ENCODE measurements at places on chromosomes 12 and 14.

DNA sequence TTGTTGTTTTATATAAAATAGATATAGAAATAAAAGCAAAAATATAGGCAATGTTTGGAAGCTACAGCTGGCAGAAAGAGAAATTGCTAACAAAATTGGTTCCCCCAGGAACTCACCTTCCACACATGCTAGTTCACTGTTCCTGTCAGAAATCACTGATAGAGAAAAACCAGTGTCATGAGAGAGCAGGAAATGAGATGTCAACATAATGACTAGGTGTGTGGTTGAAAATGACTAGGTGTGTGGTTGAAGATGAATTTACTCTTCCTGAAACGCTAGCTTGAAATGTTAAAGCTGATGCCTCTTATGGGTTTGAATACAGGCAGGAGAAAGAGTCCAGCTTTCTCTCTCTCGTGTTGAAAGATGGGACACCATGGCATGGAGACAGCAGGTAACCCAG, 216.3 kb downstream of the C12orf42 start:
- no peak for DNase-seq

DNA sequence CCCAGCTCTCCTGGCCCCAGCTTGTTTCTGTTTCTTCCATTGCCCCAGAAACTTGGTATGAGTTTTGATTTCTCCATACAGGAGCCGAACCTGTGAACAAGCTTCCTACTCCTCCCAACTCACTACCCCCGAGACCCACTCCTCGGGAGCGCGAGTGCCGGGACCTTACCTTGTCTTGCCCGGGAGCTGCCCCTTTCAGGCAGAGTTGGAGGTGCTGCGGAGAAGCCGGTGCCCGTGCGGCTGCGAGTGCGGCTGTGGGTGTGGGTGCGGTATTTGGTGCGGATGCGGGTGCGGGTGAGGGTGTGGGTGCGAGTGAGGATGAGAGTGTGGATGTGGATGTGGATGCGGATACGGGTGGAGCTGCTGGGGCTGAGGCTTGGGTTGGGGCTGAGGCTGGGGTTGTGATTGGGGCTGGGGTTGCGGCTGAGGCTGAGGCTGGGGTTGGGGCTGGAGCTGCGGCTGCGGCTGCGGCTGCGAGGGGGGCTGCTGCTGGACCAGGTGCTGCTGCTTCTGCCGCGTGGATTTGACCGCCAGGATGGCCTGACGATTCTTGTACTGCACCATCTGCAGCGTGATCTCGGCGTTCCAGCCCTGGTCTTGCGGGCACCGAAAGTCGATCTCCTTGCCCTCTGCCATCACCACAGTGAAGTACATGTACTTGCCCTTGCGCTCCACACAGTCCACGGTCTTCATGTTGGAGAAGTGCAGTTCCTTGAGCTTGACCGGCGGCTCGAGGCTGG, 1.1 kb downstream of the PHLDA1 start:
- peak; percentile 70 for DNase-seq

- no peak for DNase-seq
Measured at GRCh38 chr12:89280833-89281538, 71.3 kb downstream of the DUSP6 start.

DNA sequence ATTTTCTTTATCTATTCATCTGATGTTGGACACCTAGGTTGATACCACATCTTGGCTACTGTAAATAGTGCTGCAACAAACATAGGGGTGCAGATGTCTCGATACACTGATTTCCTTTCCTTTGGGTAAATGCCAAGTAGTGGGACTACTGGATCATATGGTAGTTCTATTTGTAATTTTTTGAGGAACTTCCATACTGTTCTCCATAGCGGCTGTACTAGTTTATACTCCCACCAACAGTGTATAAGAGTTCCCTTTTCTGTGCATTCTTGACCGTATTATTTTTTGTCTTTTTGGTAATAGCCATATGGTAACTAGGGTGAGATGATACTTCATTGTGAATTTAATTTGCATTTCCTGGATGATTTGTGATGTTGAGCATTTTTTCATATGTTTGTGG, 71.8 kb downstream of the LRP6 start:
- DNase-seq = no peak

GRCh38 chr14:80959496-80959895, 4.1 kb downstream of the TSHR start:
- no peak for DNase-seq

GRCh38 chr12:78853231-78853630, 11.3 kb upstream of the SYT1 start:
- no peak for DNase-seq

GRCh38 chr12:47391566-47391965, 311.8 kb upstream of the AMIGO2 start:
- DNase-seq = no peak

- no peak for DNase-seq
Measured at GRCh38 chr12:44961887-44962286, 85.8 kb upstream of the NELL2 start.

DNA sequence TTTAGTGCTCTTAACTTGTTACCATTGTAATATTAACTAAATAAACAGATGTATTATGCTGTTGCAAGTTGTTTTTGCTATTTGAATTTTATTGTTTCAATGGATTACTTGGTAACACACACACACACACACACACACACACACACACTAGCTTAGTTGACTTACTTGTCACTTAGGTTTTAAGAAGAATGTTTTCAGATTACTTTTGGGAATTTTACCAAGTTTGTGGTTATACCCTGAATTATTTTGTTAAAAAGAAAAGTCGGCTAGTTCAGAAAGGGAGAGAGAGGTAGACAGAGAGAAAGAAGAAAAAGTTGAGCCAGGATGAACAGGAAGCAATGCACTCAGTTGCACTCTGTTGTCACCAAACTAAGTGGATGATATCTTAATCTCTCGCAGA, 5.3 kb downstream of the SSTR1 start:
- DNase-seq = no peak

GRCh38 chr12:109291117-109291516, 18.0 kb downstream of the FOXN4 start:
- no peak for DNase-seq

DNA sequence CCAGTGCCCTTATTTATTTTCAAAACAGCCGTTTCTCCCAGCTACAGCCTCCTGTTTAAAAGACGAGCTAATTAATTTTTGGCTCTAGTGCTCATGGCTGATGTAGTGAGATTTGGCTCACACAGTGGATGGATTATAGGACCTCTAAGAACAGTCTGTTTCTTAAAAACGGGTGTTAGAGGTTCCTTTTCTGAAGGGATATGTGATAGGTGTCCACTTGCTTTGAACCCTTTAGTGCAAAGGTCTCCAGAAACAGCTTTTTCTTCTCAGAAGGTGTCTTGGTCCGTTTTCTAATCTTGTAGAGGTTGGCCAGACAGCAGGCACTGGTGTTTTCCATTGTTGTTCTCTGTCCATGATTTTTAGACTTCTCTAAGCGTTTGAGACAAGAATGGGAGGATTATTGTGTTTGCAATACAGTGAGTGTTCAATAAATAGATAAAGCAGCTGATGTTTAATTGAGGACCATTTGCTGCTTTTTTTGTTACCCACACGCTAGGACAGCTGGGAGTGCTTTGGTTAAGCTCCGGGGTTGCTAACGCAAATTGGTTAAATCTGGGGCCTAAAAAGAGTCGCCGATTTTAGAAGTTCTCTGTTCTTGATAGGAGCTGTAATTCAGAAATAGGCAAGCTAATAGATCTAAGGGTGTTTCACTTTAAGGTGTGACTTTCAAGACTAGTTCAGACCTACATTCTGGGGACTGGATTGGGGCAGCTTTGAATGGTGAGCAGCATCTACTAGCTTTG, 1.0 kb downstream of the BORCS5 start:
- no peak for DNase-seq

DNA sequence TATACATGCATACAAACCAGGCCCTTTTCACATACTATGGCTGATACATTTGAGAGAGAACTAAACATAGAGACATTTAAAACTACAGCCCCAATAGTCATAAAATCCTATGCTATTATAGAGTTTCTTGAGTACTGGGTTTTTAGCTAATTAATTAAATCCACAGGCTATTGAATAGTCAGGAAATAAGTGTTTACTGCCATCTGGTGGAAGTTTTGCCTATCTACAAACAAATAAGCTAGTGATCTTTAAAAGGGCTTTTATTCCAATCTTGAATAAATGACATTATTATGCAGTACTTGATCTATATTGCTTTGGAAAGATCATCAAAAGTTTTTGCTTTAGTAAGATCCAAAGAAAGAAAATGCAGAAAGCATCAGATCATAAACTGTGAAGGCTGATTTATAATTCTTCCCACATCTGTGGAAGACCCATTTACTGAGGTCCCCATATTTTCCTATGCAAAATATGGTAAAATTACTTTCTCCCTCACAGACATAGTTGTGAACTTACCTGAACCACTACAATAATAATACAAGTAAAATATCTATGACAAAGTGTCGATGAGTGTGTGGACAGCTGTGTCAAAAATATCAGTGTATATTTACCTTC, 131.3 kb downstream of the ITPR2 start:
- DNase-seq = no peak

GRCh38 chr14:69877492-69877891, 1.7 kb upstream of the SMOC1 start:
- DNase-seq = no peak

- no peak for DNase-seq
Measured at GRCh38 chr12:46676797-46677520, 148.8 kb downstream of the SLC38A4 start.

DNA sequence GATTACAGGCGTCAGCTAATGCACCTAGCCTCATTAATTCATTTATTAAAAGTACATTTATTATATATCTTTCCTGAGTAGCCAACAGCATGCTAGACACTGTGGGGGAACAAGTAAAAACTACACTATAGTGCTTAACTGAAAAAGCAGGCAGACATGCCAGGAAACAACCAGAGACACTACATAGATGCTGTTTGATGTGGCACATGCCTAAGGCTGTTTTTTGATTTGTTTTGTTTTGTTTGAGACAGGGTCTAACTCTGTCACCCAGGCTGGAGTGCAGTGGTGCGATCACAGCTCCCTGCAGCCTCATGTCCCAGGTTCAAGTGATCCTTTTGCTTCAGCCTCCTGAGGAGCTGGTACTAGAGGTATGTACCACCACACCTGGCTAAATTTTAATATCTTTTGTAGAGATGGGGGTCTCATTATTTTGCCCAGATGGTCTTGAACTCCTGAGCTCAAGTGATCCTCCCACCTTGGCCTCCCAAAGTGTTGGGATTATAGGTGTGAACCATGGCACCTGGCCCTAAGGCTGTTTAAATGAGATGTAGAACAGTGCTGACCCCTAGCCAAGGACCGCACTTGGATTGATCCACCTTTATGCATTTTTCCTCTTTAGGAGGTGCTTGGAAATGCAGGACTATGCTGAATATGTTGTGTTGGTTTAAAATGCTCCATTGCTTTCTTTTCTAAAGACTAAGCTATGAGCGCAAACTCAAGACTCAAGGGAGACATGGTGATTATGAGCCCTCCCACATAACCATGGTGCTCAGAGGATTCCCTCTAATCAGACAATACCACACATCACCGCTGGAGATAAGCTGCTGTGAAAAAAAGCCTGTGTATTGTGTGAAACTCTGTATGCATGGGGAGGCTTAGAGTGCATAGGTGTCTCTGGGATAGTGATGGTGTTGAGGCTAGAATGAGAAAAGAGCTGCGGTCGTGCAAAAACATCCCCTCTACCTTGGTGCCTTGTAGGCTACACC, 10.5 kb upstream of the C14orf93 start:
- DNase-seq = no peak

DNA sequence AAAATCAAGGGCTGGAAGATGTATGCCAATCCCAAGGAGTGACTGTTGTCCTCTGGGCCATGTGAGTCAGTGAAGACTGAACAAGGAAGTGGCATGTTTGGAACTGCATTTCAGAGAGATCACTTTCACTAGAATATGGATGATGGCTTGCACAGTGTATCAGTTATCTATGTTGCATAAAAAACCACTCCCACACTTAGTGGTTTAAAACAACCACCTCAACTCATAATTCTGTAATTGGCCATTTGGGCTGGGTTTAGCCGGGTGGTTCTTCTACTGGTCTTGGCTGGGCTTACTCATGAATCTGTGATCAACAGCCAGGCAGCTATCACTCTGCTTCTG, 15.4 kb downstream of the BDKRB1 start:
- no peak for DNase-seq

DNA sequence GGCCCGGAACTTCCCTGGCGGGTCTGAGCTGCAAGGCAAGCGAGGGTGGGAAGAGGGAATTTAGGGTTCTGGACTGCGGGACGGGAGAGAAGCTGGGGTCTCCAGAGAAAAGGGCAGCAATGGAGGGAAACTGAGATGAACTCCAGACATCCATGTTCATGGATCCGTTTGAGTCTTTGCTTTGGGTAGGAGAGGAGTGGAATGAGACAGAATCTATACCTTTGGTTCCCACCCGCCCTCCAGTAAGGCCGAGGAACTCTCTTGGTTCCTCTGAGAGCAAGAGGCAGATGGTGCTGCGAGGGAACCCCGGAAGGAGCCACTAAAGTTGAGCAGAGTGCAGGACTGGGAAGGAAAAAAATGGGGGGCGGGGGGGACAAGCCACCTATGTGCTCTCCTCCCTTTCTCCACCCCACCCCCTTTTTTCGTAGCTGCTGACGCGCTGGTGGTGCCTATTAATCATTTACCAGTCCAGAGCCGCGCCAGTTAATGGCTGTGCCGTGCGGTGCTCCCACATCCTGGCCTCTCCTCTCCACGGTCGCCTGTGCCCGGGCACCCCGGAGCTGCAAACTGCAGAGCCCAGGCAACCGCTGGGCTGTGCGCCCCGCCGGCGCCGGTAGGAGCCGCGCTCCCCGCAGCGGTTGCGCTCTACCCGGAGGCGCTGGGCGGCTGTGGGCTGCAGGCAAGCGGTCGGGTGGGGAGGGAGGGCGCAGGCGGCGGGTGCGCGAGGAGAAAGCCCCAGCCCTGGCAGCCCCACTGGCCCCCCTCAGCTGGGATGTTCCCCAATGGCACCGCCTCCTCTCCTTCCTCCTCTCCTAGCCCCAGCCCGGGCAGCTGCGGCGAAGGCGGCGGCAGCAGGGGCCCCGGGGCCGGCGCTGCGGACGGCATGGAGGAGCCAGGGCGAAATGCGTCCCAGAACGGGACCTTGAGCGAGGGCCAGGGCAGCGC, 1.2 kb downstream of the SSTR1 start:
- DNase-seq = peak; percentile 32

DNA sequence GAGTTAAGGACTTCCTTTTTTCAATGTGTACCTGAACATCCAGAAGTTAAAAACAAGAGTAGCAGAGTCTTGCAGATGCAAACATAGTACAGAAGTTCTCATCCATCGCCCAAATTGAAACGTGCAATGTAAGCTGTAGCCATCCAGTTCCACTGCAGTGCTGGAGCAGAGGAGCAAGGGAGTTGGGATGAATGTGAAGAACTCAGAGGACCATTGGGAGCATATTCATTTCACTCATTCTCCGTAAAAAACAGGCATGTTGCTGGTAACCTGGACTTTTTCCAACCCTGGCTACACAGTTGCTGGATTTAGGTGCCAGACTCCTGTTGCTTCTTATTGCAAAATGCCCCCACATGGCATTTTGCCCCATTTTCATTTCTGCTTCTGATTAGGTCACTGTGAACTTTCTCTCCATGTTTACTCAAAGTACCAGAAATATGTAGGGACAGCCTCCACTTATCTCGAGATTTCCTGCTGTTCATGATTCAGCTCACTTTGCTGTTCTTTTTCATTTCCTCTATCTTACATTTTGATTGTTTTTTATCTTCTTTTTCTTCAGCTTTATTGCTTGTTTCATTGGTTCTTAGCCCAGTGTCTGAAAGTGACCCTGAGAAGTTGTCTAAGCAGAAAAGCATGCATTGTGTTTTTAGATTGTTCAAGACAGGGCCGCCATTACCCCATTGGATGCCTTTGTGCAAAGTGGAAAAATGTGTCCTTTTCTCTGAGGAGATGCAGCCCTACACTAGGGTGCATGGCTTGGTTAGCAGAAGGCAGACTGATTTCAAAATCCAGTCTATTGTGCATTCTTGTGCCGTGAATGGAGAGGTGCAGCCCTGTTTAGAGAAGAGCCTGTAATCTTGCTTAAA, 109.0 kb upstream of the AMIGO2 start:
- no peak for DNase-seq

GRCh38 chr12:84411031-84411430, 501.6 kb downstream of the SLC6A15 start:
- no peak for DNase-seq

Data from T1000 (cell line).